ENCODE measurements at places on chromosomes 2 and 18. TPM values are rescaled to one million over a fixed set of nuclear protein-coding genes. Genes with fewer than 3 reads are reported as not detected.

The TEX44 gene
- total RNA-seq: not detected

The GEN1 gene
- 30.6 TPM for total RNA-seq

The EXOC6B gene
- 20.7 TPM for total RNA-seq

The EN1 gene
- not detected for total RNA-seq

The ACVR1 gene
- total RNA-seq: 13.4 TPM

The DCDC2C gene
- not detected for total RNA-seq

The C2orf15 gene
- 2.3 TPM for total RNA-seq

- H3K36me3 ChIP-seq: peaks cover 30% of the 10 kb centered on the region
- H3K4me1 ChIP-seq: peaks cover 41% of the 10 kb centered on the region
- peak overlapping the region; percentile 66 for H3K4me3 ChIP-seq
- H3K27ac ChIP-seq: peak overlapping the region; percentile 52
- H3K27me3 ChIP-seq: no peaks in the 10 kb centered on the region
- DNase-seq: no peak
Observed at GRCh38 chr2:160367887-160368286, 125.7 kb downstream of the RBMS1 start.

GRCh38 chr2:12284487-12284886, 432.2 kb upstream of the TRIB2 start:
- no peak overlapping the region for H3K4me3 ChIP-seq
- H3K4me1 ChIP-seq: peaks cover 30% of the 10 kb centered on the region
- no peaks in the 10 kb centered on the region for H3K27me3 ChIP-seq

DNA sequence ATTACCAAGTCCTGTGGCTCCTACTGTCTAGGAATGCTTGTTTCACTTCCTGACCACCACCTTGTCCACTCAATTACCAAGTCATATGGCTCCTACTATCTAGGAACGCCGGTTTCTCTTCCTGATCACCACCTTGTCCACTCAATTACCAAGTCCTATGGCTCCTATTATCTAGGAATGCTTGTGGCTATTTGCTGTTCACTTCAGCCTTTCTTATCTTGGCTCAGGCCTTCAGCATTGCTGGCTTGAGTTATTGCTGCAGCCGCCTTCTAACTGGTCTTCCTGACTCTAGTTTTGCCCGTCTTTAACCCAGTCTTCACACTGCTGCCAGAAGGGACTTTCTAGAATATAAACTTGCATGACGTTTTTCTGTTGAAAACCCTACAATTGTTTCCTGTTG, 82.5 kb upstream of the GAREM1 start:
- no peak overlapping the region for H3K4me3 ChIP-seq
- peaks cover 1% of the 10 kb centered on the region for H3K4me1 ChIP-seq
- H3K36me3 ChIP-seq: no peaks in the 10 kb centered on the region
- H3K27me3 ChIP-seq: peaks cover 2% of the 10 kb centered on the region
- no peak overlapping the region for H3K27ac ChIP-seq
- DNase-seq: no peak

DNA sequence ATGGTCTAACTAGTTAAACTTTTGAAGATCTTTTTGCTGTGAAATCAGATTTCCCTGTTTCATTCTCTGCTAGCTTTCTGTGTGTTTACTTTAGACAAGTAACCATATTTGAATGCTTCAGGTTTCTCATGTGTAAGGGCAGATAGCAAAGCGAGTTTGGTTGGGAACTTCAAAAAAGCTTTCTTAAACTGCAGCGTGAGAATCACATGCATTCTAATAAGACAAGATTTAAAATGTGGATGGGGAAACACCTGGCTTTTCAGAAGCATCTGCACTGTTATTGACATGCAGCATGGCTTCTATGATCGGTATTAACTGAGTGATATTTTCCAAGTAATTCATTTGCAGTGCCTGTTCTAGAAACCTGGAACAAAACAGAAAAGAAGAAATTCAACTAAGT, 119.3 kb downstream of the ABCA12 start:
- DNase-seq: no peak
- no peaks in the 10 kb centered on the region for H3K36me3 ChIP-seq
- H3K27me3 ChIP-seq: no peaks in the 10 kb centered on the region
- H3K4me3 ChIP-seq: no peak overlapping the region
- no peaks in the 10 kb centered on the region for H3K4me1 ChIP-seq

DNA sequence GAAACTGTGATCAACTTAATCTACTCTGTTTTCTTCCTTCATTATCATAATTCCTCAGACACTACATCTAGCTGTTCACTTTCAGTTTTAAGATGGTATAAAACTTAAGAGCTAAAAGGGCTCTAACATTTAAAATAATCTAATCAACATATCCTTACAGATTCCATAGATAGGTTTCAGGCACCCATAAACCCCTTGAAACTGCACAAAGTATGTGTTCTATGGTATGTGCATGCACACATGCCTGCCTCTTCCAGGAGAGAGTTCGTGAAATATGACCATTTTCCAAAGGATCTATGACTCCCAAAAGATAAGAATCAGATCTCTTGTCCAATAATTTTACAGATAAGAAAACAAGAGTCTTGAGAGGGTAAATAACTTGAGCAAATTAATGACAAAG, 59.4 kb downstream of the CUL3 start:
- no peak overlapping the region for H3K4me3 ChIP-seq
- H3K4me1 ChIP-seq: peaks cover 42% of the 10 kb centered on the region
- no peak for DNase-seq
- H3K27me3 ChIP-seq: no peaks in the 10 kb centered on the region

GRCh38 chr2:21371499-21372003, 247.8 kb downstream of the TDRD15 start:
- no peaks in the 10 kb centered on the region for H3K4me1 ChIP-seq
- no peaks in the 10 kb centered on the region for H3K27me3 ChIP-seq
- no peak for DNase-seq
- H3K36me3 ChIP-seq: no peaks in the 10 kb centered on the region

DNA sequence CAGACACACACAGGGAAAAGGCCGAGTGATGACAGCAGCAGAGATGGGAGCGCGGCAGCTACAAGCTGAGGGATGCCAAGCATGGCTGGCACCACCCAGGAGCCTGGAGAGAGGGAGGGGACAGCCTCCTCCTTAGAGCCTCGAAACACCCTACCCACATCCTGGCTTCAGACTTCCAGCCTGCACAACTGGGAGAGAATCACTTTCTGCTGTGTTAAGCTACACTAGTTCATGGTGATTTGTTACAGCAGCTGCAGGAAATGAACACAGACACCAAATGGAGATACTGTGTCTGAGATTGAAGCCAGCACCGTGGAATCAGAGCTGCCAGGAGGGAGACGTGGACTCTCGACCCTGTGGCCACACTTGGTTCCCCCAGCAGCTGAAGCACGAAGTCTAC, 27.5 kb upstream of the FOSL2 start:
- H3K4me1 ChIP-seq: peaks cover 52% of the 10 kb centered on the region
- no peak overlapping the region for H3K4me3 ChIP-seq
- DNase-seq: peak; percentile 23
- H3K27ac ChIP-seq: peak overlapping the region; percentile 51
- peaks cover 10% of the 10 kb centered on the region for H3K27me3 ChIP-seq

DNA sequence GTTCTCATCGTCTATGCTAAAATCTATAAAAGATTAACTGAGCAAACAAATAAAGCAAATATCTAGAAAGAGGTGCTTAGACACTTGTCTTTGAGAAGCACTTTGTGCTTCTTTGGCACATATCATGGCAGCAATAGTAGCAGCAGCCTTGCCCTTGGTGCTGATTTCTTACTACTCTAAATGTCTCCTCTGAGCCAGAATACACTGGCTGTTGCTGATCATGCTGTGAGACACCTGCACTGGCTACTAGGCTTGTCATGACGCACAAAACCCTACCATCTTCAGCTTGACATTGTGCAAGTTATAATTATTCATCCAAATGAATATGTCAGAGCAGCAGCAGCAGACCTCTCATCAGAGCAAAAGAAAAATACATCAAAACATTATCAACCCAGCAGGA, 46.7 kb downstream of the FANCL start:
- peaks cover 15% of the 10 kb centered on the region for H3K36me3 ChIP-seq
- no peak overlapping the region for H3K4me3 ChIP-seq
- no peaks in the 10 kb centered on the region for H3K27me3 ChIP-seq
- peaks cover 2% of the 10 kb centered on the region for H3K4me1 ChIP-seq
- H3K27ac ChIP-seq: no peak overlapping the region

GRCh38 chr18:62339106-62339988, 14.2 kb downstream of the TNFRSF11A start:
- H3K27ac ChIP-seq: no peak overlapping the region
- H3K27me3 ChIP-seq: peaks cover 11% of the 10 kb centered on the region
- H3K4me1 ChIP-seq: no peaks in the 10 kb centered on the region
- no peak for DNase-seq
- no peaks in the 10 kb centered on the region for H3K36me3 ChIP-seq

Measured in activated naive CD8-positive, alpha-beta T cell treated with anti-CD3 and anti-CD28 coated beads, Interleukin-2, amount 10 ng/mL, durations not matched to agents 7 days and 5 days (primary cell).